Testis (tissue), 5 donors: ENCODE measurements at places on chromosomes 4 and X.
A peak's percentile ranks its signal among the peaks of the same experiment; 100 is the strongest.

GRCh38 chr4:95869961-95870500, 30.1 kb downstream of the PDHA2 start:
- no peaks in the 10 kb centered on the region for H3K4me1 ChIP-seq
- no peak overlapping the region for H3K4me3 ChIP-seq
- no peaks in the 10 kb centered on the region for H3K27me3 ChIP-seq

GRCh38 chrX:1906028-1906427, 291.2 kb downstream of the ASMT start:
- DNase-seq = no peak
- H3K4me1 ChIP-seq = no peaks in the 10 kb centered on the region
- H3K27ac ChIP-seq = no peak overlapping the region
- no peaks in the 10 kb centered on the region for H3K36me3 ChIP-seq

DNA sequence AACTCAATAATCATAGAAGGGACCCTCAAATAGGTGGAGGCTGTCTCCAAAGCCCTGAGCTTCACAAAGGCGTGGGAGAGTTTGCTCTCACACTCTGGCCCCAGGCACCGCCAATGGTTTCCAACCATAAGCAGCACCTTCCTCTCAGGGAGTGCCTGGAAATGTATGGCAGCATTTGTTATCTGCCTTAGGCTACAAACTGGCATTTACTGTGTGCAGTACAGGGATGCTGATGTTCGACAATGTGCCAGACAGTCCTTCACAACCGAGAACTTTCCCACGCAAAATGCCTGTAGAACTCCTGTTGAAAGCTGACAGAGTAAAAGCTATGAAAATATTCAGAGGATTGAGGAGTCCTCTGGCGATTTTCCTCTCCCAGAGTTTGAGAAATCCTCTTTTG, 55.7 kb upstream of the CDKN2AIP start:
- H3K4me1 ChIP-seq = no peaks in the 10 kb centered on the region
- no peak overlapping the region for H3K27ac ChIP-seq
- no peak overlapping the region for H3K4me3 ChIP-seq
- no peaks in the 10 kb centered on the region for H3K27me3 ChIP-seq
- DNase-seq = no peak

DNA sequence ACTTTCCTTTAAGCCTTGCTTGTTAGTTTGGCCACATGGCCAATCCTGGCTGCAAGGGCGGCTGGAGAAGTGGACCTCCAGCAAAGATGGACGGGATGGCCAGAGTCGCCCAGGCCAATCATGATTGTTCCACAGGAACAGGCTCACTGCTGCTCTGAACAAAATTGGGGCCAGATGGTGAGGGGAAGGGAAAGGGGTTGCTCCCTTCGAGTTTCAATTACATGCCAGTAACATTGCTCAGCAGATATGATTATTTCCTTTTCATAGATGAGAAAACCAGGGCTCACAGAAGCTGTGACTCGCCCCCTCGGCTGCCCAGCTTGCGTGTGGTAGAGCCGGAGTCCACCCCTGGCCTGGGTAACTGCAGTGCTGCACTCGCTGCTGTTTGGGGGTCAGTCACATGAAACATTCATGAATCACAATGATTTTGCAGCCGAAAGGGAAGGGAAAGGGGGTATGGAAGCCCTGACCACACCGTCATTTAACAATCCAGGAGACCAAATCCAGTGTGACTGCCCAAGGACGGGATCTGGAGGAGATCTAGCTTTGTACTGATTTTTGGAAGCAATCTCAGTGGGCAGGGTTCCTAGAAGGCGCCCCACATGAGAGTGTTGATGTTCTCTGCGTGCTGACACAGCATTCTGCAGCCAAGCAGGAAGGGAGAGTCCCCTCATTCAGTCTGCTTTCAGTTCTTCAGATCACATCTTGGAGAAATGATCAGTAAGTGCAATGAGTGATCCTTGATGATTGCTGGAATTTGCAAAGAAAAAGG, 77.3 kb upstream of the MSX1 start:
- H3K4me1 ChIP-seq = no peaks in the 10 kb centered on the region
- H3K27me3 ChIP-seq = no peaks in the 10 kb centered on the region
- peak; percentile 44 for DNase-seq
- no peak overlapping the region for H3K27ac ChIP-seq

GRCh38 chr4:51865717-51866116, 22.8 kb downstream of the DCUN1D4 start:
- H3K4me1 ChIP-seq = no peaks in the 10 kb centered on the region
- no peak overlapping the region for H3K4me3 ChIP-seq
- no peak for DNase-seq
- H3K36me3 ChIP-seq = no peaks in the 10 kb centered on the region

DNA sequence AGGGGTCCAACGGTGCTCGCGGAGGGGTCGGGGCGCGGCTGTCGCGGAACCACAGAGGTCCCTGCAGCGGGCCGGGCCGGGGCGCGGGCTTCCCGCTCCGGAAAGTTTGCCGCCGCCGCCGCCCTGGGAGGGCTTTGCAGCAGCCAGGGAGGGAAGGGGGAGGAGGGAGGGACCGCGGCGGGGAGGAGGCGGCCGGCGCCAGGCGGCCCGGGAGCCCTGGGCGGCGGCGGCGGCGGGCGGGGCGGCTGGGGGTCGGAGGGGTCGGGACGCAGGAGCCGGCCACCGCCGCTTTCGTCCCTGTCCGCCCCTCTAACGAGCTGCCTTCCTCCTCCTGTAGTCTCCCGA, 375 bp downstream of the FGFR3 start:
- no peak overlapping the region for H3K27ac ChIP-seq
- DNase-seq = no peak
- peak overlapping the region; percentile 18 for H3K4me3 ChIP-seq
- H3K36me3 ChIP-seq = no peaks in the 10 kb centered on the region
- H3K4me1 ChIP-seq = peaks cover 9% of the 10 kb centered on the region

DNA sequence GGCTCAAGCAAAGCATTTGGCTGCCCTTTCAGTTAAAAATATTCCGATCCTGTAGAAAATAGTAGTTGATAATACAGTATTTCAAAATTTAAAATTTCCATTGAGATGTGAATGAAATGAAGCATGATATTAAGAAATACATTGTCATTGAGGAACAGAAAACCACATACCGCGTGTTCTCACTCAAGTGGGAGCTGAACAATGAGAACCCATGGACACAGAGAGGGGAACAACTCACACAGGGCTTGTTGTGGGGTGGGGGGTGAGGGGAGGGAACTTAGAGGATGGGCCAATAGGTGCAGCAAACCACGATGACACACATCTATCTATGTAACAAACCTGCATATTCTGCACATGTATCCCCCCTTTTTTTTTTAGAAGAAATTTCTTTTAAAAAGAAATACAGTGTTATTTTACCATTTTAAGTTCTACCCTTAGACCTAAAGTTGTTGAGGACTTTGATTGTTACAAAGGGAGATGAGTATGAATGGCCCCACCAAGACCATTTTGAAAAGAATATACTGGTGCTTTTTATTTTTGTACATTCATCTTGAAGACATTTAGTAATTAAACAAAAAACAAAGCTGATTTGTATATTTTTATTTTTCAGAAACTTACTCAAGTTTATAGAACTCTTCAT, 52.0 kb upstream of the IL13RA1 start:
- no peak for DNase-seq
- no peaks in the 10 kb centered on the region for H3K36me3 ChIP-seq
- H3K4me1 ChIP-seq = no peaks in the 10 kb centered on the region

GRCh38 chr4:134126000-134126560, 75.5 kb downstream of the PABPC4L start:
- no peak overlapping the region for H3K27ac ChIP-seq
- H3K36me3 ChIP-seq = no peaks in the 10 kb centered on the region
- no peak overlapping the region for H3K4me3 ChIP-seq
- no peaks in the 10 kb centered on the region for H3K4me1 ChIP-seq
- DNase-seq = no peak

DNA sequence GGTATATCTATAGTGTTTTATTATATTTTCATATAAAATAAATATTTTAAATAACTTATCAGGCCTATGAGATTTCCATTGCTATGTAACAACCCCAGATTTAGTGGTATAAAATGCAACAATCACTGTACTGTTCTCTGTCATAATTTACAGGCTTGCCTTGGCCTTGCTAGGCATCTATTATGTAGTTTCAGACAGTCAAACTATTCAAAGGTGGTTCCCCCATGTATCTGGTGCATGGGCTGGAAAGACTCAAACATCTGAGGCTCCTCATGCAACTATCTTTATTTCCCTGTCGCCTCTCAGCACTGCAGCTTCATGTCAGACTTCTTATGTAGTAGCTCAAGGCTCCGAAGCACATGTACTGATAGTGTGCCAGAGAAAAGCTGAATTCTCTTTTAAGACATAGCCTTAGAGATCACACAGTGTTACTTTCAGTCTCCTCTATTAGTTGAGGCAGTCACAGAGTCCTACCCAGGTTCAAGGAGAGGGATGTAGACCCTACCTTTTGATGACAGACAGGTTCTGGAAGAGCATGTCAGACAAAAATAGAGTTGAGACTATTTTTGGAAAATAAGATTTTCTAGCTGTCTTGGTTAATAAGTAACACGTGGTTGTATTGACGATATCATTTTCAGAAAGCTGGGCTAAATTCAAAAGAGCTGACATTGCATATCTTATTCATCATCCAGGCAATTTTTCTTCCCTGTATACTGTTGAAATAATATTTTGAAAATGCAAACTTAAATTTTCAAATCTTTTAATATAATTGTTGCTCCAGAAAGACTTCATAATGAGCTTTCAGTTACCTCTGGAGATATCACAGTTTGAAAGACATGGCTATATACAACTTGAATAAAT, 19.4 kb downstream of the MTTP start:
- H3K4me3 ChIP-seq = no peak overlapping the region
- DNase-seq = no peak
- H3K36me3 ChIP-seq = no peaks in the 10 kb centered on the region
- no peak overlapping the region for H3K27ac ChIP-seq
- H3K27me3 ChIP-seq = no peaks in the 10 kb centered on the region

- H3K27ac ChIP-seq = no peak overlapping the region
- no peaks in the 10 kb centered on the region for H3K36me3 ChIP-seq
- H3K4me1 ChIP-seq = no peaks in the 10 kb centered on the region
- H3K27me3 ChIP-seq = no peaks in the 10 kb centered on the region
- no peak for DNase-seq
These were observed 423.3 kb downstream of the RAPGEF2 start for GRCh38 chr4:159526172-159526571.

DNA sequence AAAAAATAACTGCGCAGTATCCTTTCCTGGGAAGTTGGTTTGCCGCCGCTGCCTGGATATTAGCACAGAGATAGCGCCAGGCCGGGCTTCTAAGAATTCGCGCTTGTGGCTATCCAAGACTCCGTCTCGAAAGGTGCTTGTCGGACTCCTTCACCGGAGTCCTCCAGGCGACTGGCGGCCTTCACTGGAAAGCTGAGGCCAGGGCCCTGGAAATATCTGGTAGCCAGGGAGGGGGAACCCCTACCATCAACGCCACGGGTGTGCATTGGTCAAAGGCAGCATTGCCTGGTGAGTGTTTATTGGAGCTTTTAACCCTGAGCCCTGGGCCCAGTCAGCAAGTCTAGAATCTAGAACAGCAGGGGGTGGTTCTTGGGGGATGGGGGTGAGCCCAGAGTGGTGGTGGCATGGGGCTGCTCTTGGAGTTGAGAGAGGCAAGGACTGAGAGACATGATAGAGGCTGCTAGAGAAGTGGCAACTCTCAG, 577 bp upstream of the PIM2 start:
- no peaks in the 10 kb centered on the region for H3K27me3 ChIP-seq
- no peak for DNase-seq
- no peaks in the 10 kb centered on the region for H3K36me3 ChIP-seq
- H3K4me3 ChIP-seq = peak overlapping the region; percentile 48

DNA sequence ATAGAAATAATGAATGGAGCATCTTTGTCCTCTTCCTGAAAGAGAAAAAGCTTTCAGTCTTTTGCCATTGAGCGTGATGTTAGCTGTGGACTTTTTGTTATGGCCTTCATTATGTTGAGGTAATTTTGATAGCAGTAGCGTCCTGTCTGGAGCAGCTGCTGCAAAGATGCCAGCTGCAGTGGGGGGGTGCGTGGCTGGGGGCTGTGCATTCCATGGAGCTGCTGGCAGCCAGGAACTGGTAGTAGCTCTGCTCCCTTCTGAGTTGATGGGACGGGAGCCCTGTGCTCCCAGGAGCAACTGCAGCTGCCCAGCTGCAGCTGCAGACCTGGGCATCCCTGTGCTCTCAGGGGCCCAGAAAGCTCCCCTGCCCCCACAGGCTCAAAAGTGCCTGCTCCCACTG, 50.4 kb downstream of the CCDC160 start:
- H3K4me1 ChIP-seq = no peaks in the 10 kb centered on the region
- no peak overlapping the region for H3K4me3 ChIP-seq
- no peaks in the 10 kb centered on the region for H3K36me3 ChIP-seq
- no peak for DNase-seq

DNA sequence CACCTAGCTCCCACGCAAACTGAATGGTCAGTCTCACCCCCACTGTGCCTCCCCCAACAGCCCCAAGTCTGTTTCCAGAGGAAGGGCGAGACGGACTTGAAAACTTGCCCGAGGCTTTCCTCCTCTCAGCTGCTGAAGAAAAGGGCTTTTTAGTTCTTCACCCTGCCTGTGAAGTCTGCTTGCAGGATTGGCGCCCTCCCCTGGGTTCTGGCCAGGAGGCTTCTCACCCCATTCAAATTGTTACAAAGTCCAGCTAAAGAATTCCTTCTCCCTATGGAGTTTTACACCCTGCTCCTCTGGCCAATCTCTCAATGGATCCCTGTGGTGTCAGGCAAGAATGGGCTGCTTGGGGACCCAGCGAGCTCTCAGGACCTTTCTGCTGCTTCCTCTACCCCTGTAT, 241.0 kb downstream of the AFF2 start:
- no peaks in the 10 kb centered on the region for H3K27me3 ChIP-seq
- H3K4me1 ChIP-seq = no peaks in the 10 kb centered on the region
- H3K27ac ChIP-seq = no peak overlapping the region
- no peaks in the 10 kb centered on the region for H3K36me3 ChIP-seq

- no peaks in the 10 kb centered on the region for H3K27me3 ChIP-seq
- DNase-seq = no peak
- no peak overlapping the region for H3K4me3 ChIP-seq
- no peaks in the 10 kb centered on the region for H3K4me1 ChIP-seq
These were observed 280.7 kb upstream of the KLHL4 start for GRCh38 chrX:87236830-87237440.
